C1 segment of cervical spinal cord (tissue), 14 donors: ENCODE measurements at places on chromosomes 2 and 18.

DNA sequence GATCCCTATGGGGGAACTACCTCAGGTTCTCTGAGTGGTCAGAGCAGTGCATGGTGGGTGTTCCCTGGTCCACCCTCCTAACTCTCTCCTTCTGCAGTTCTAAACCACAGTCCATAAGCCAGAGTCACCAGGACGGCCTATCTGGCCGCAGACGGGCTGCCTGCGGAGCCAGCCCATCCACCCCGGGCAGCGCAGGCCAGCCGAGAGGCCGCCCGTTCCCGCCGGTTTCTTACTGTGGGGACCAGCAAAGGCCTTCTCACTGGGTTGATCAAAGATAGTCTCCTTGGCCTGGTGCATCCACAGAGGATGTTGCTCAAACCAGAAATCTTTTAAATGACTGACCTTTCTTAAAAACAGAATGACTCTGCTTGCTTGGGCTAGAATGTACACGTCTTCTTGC is 9.6 kb upstream of the CHST10 start:
- DNase-seq: no peak

DNA sequence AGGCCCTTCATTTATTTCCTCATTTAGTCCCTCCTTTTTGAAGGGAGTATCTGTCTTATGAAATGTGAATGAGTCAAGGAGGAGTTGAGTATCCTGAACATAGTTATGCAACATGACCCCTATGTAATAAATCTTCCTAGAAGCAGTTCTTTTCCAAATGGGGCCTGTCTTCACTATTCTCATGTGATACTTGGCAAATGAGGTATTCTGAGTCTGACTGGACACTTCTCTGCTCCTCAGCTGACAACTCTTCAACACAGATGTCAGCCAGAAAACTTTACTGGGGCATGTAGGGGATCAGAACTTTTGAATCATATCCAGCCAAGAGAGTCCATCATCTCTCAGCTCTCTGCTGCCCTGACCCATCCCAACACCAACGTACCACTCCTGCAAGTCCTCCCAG is 291.6 kb downstream of the ZNF385B start:
- no peak for DNase-seq

DNA sequence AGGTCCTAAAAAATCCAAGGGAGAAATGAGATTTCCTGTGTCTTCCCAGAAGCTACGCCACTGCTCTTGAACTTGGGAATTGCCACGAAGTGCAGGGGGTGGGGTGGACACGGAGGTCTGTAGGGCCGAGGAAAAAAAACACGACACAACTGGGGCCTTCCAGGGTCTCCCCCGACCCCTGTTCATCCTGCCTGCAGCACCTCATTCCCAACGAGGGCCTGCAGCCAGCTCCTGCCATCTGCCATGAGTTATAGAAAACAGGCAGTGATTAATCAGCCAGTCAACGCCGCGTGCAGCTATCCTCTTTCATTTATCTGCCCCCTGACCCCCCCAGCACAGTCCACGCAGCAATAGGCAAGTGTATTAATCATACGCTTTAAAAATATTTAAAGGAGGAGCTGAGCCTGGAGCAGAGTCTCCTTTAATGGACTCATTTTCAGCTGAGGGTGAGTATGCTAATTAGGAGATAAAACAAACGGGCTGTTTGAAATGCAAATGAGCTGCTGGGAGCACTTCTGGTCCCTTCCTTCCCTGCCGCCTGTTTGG is 209.9 kb downstream of the TFCP2L1 start:
- no peak for DNase-seq

DNA sequence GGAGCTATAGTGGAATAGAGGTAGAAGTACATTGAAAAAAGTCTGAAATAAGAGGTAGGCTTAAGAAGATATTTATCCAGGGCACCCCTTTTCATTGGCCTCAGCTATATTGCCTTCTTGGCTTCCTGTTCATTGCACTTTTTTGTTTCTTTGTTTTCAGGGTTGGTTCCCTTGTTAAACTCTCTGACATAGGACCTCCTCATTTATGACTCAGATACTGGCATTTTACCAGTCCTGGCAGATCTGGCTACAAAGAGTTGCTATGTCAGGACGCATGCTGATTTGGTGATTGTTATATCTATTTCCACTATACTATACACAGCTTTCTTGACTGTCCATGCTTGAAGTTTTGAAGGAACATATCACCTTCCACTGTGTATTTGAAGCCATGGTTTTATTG is 60.0 kb downstream of the GCA start:
- DNase-seq: no peak

GRCh38 chr2:223100061-223100511 is 48.1 kb downstream of the KCNE4 start:
- no peak for DNase-seq

- DNase-seq: no peak
Measured at GRCh38 chr2:162473986-162474385, 130.1 kb downstream of the GCA start.
